H4 (cell line): ENCODE measurements at places on chromosomes 2 and 18. TPM values are rescaled to one million over a fixed set of nuclear protein-coding genes. Genes with fewer than 3 reads are reported as not detected.

- DNase-seq, result no peak
Observed at GRCh38 chr2:207698301-207698700, 13.1 kb upstream of the CCNYL1 start.

- DNase-seq, result no peak
Observed at GRCh38 chr2:70141902-70142589, 48.8 kb downstream of the C2orf42 start.

DNA sequence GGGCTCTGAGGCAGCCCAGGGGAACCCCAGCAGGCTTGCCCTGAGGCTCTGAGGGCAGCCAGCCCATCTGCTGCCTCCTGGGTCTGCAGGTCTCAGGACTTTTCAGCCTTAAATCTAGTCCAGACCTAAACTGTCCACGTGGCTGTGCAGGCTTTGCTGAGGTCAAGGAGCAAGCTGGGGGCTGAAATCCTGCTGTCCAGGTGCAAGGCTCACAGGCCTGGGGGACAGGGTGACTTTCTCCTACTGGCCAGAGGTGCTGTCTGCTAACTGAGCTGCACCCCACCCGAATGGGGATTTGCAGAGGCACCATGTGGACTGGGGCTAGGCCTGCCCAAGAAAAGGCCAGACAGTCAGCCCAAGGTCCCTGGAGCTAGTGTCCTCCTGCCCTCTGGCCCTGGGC, 32.1 kb downstream of the SDC1 start:
- DNase-seq, result no peak

- DNase-seq, result no peak
Observed at GRCh38 chr2:128363934-128364361, 45.3 kb upstream of the HS6ST1 start.

DNA sequence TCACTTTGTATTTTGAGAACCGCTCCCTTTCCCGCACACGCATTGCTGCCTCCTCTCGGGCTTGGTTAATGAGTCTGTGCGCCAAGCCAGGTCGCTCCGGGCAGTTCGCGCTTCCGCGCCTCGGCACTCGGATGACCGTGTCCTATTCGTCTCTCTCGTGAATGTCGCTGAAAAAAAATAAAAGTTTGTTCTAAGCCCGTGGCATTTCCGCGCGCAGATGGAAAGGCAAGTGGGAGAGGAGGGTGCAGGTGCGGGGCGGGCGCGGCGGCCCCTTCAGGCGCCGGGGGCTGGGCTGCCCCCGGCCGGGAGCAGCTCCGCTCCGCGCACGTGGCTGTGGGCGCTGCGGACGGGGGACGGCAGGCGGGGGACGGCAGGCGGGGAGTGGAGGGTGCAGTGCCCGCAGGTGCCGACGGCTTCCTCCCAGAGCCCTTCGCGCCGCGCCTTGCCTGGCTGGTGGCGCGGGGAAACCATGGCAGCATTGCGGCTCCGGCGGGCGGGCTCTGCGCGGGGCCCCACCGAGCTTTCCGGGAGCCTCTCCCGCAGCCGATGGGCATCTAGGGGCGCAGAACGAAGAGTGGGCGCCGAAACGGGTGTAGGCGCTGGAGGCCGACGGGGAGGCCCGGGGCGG, 159.6 kb upstream of the SIX2 start:
- DNase-seq, result no peak

GRCh38 chr18:26928670-26929313, 63.3 kb upstream of the AQP4 start:
- DNase-seq, result no peak

DNA sequence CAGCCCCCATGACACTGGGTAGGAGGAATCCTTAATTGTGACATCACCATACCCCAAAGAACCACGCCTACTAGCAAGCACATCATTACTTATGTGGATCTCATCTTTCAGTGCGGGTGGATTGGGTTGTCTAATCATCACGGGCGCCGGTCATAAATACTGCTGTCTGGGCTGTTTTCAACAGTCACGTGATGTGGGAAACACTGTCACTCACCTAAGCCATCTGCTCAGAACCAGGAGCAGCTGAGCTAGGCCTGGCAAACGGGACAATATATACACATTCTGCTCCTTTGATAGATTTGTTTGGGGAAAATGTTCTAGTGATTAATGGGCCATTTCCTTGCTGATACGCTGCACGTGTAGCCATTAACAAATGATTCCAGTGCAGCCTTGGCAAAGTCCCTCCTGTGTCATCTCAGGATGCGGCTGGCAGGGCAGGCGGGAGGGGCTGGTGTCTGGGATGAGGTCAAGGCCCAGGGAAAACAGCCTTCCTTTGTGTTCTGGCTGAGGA, 145.9 kb upstream of the COPS8 start:
- no peak for DNase-seq

DNA sequence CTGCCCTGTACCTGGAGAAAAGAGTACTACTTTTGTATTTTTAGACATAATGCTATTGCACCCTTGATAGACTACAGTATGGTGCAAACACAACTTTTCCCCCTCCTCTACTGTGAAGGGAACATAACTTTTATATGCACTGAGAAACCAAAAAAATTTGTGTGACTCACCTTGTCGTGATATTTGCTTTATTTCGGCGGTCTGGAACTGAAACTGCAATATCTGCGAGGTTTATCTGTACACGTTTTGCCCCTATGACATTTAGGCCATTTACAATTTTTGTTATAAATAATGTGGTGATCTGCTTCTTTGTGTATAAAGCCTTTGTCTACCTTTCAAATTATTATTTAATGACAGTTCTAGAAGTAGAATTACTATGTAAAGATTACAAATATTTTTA, 34.4 kb upstream of the AAK1 start:
- DNase-seq, result no peak

- DNase-seq, result no peak
Observed at GRCh38 chr2:160651416-160652200, 158.0 kb upstream of the RBMS1 start.

- no peak for DNase-seq
Observed at GRCh38 chr2:45869165-45869501, 217.7 kb downstream of the PRKCE start.

DNA sequence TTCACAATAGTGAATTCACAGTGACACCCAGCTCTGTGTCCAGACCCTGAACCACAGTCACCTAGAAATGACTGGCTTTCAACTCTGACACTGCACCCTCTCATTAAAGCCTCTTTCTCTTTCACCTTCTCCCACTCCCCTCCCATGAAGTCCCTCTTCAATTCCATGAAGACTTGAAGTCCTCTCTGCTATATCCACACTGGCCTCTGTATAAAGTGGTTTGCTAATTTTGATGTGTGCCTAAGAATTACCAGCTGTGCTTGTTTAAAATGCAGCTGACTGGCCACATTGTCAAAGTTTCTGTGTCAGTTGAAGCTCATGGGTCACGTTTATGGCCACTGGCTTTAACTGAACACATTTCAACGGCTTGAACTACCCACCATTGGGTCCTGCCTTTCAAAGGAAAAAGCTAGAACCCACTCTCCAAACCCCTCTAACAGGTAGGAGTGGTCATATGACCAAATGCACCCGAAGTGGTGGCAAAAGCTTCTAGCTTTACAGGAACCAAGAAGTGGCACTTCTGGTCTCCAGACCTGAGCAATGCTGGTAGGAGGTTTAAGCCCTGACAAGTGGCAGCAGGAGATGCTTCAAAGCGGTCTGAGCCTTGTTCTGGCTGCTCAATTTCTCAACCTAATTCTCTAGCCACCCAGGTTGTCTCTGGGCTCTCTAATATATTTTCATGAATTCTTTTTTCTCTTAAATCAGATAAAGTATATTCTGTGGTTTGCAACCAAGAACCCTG, 34.2 kb downstream of the B4GALT6 start:
- DNase-seq, result no peak

DNA sequence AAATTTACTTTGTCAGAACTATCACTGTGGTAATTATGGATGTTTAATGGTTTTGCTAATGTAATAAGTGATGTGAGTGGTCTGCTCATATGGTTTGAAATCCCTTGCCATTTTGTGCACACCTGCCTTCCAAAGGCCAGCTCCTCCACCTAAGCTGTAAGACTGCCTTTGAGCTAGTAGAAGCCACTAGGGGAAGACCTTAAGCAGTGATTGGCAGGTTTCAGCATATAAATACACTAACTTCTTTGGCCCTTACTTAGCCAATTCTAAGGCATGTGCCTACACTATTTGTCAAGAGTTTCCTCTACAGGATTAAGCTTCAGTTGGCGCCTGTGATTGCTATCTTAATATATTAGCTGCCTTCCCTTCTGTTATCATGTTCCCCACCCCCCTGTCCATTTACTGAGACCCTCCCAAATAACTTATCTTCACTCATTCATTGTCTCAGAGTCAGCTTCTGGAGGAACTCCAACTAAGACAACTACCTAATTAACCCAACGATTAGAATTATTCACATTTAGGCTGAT, 141.1 kb downstream of the MBD5 start:
- DNase-seq, result no peak

- DNase-seq, result peak; percentile 57
Observed at GRCh38 chr18:55997151-55997561, 409.2 kb upstream of the TCF4 start.

- peak; percentile 80 for DNase-seq
Observed at GRCh38 chr2:58571181-58571852, 330.2 kb upstream of the FANCL start.

GRCh38 chr2:100126201-100126600, 16.2 kb downstream of the AFF3 start:
- DNase-seq, result no peak

DNA sequence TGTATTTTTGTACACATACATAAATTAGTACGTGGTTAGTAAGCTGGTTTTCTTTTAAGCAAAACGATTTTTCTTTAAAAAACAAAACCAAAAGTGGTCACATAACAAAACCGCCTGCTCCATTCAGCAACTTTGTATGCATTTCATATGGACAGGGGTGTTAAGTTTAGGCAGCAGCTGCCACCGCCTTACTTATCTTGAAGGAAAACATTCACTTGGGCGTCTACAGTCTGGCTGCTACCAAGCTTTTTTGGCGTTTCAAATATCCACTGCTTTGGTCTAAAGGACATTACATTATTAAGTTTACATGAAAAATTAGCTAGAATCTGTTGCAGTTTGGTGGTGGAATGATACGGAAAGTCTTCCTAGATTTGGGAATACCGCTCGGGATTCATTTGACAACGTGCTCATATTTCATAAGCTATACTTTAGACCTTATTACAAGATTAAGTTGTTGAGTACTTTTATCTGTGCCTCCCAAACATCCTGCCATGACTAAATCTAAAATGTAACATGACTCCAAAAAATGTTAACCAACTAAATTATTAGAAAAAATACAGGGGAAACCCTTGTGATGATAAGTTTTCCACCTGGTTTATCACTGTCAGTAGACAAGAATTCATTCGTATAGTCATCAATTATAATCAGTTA, 214.8 kb downstream of the NEDD4L start:
- no peak for DNase-seq

- no peak for DNase-seq
Observed at GRCh38 chr2:171626949-171627348, 60.3 kb upstream of the DYNC1I2 start.

DNA sequence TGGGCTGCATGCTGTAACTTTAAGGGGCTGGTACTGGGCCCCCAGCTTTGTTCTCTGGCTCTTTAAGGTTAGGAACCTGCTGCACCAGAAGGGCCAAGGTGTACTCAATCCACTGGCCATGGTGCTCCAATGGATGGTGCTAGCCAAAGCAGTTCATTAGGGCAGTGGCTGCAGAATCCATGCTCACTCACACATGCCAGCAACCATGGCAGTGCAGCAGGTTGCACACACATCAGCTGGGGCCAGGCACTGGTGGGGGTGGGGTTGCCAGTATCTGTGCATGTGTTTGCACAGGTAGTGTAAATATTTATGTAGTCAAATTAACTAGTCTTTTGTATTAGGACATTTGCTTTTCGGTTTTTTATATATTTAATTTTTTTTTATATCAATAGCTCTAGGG, 228.3 kb upstream of the EPC2 start:
- DNase-seq, result no peak

DNA sequence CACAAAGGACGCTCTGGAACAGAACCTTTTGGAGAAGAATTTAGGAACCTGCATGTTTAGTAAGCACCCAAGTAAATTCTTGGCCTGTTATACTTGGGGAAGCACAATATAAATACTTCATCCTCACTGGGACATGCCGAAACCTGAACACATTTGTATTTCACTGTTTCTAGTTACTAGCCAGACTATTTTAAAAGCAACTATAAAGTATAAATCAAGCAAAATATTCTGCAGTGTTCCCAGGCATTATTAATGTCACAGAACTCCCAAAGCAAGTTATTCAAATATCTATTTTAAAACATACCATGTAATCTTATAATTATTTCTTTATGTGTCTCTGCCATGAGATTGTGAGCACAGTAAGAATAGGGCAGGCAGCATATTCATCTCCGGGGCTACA, 54.8 kb downstream of the CALCRL start:
- no peak for DNase-seq

DNA sequence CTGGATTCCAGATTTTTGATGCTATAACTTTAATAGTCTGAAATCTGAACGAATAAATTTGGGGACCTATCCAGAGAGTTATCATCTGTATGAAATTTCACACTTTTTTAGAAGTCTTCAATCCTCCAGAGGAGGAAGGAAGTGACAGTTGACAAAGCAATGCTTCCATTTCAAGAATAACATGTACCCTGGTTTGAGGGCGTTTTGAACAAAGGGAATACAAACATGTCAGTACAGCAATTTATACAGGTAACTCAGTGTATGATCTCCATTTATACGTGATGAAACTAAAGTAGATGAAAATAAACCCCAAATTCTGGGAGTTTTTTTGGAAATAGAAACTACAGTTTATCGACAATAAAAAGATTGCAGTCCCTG, 42.2 kb downstream of the CIB4 start:
- no peak for DNase-seq

DNA sequence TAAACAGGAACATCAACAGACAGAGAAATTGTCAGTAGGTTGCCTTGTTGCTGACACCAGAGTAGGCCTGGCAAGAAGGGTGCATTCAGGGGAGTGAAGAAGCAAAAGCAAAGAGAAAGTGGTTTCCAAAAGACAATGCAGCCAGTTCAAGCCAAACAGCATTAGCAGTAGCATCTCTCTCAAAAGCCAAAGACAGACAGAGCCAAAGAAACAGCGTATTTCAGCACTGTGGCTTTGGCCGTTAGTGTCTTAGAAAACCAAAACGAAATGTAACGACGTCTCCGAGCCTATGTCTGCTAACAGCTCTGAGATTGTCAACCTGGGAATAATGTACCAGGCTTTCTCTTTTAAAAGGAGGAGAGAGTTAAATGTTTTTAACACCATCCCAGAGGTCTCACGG, 178.6 kb downstream of the NRP2 start:
- DNase-seq, result no peak

- peak; percentile 48 for DNase-seq
Observed at GRCh38 chr2:88874063-88874657, 182.7 kb downstream of the RPIA start.

DNA sequence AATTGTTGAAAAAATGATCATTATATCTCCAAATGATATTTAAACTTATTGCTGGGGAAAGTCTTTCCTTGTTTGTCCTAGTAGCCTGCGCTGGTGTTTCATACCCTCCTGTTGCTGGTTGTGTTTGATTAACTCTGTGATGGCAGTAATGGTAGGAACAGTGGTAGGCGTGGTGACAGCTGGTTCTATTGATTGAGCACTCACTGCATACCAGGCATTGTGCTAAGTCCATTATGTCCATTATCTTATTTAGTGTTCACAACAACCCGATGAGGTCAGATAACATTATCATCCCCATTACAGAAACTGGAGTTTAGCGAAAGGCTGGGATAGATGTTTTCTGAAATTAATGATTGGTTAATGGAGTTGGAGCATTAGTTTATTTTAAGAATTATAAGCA, 77.8 kb upstream of the STON1 start:
- no peak for DNase-seq

- DNase-seq, result no peak
Observed at GRCh38 chr2:157324331-157324843, 1.2 kb downstream of the ERMN start.

Gene KIF1A
- 1.4 and 1.9 TPM in 2 replicates for total RNA-seq
